ENCODE measurements at places on chromosomes 7 and 10. TPM values are rescaled to one million over a fixed set of nuclear protein-coding genes. Genes with fewer than 3 reads are reported as not detected.

FBXL13 gene
- 5.8 TPM for total RNA-seq

HTR5A gene
- total RNA-seq: not detected

DNA sequence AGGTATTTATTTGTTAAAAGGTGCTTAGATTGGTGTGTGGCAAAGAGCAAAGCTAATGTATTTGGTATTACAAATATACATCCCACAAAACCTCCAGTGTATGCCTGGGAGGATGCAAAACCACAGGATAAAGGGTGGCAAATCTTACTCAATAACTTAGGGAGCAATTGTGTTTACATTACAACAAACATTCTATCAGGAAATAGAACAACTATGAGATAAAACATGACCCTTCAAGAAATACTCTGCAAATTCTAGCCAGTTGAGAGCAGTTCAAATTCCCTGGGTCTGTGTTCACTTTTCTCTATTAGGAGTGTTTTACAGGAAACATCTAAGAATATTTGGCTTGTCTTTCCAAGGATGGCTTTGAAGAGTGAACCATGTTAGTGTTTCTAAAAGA, 64.9 kb downstream of the CUL1 start:
- ATAC-seq: no peak

DNA sequence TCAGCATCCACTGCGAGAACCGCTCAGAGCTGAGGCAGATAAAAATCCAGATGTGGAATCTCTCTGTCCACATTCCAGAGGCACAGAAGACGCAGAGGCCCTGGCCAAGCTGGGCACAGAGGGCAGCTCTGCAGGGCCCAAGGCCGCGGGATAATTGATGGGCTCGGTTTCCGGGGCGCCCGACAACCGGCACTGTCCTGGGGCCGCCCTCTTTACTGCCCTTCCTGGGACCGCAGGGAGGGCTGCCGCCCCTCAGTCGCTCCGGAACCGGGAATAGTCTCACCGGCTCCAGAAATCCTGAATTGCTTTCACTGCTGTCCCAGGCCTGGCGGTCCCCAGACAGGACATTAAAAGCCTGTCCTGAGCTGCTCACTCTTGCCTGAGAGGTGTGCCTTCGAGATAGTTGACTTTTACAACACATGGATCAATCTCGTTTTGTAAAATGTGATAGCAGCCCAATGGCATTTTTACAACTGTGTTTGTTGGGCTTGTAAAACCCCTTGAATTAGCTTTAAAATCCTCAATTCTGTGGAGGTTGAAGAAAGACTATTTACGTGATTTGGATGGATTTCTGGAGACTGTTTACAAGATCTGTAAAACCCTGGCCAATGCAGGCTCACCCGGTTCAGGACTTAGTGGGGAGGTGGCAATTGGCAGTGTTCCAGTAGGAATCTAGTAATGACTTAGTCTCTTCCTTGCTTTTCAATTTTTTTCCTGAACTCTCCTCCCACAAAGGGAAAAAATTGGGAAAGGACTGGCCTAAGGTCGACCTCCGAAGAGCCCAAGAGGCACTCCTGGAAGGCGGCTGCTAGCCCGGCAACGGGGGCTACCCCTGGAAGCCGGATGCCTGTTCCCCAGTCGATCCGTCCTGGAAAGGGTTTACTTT, 1.4 kb upstream of the HOXA6 start:
- ATAC-seq: no peak

- ATAC-seq: no peak
Observed at GRCh38 chr10:69819716-69820506, 18.2 kb downstream of the COL13A1 start.

TRPV5 gene
- 0.31 TPM for total RNA-seq

SAMD9L gene
- total RNA-seq: 5.5 TPM

GRCh38 chr7:44793919-44794318, 2.6 kb upstream of the PPIA start:
- no peak for ATAC-seq

Measured in gastroesophageal sphincter (tissue), 4 donors.